ENCODE measurements at places on chromosomes 3 and 15.

- no peak for DNase-seq
These were observed 24.6 kb downstream of the ACSBG1 start for GRCh38 chr15:78209646-78210348.

DNA sequence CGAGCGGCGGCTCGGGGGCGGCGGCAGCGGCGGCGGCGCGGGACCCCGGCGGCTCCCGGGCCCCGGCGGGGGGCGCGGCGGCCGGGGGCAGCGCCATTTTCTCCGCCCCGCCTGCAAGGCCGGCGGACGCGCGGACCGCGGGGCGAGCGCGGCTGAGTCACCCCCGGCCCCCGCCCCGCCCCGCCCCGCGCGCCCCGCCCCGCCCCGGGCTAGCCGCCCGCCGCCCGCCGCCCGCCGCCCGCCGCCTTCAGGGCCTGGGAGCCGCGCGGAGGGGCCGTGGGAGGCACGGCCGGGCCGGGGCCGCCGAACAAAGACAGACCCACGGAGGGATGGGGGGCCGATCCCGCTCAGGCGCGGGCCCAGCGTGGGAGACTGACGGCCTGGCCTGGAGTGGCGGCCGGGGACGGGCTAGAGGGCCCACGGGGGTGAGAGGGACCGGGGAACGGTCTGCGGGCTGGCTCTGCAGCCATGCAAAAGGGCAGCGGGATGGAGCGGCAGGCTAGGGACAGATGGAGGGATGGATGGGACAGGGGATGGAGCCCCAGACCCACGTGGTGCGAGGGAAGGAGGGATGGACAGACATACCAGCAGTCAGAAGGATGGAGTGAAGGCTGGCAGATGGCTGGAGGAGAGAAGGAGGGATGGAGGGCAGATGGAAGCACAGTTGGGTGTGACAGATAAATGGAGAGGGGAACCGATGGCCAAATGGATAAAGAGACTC lies at the start of gene EIF4E3:
TSS of gene EIF4E3 (minus strand) at position 132 of the 721 bp plus-strand sequence. CDS start at position 97, 35 bp downstream.
- DNase-seq, result peak; percentile 8

- DNase-seq, result peak; percentile 59
These were observed 66.1 kb upstream of the SPRED1 start for GRCh38 chr15:38186507-38186906.

GRCh38 chr3:100882571-100882984 lies 110.6 kb downstream of the ABI3BP start:
- DNase-seq, result no peak

Measured in NCI-H1417 (cell line).